ENCODE measurements at places on chromosomes 5 and 9.
A peak's percentile ranks its signal among the peaks of the same experiment; 100 is the strongest.

- no peak for DNase-seq
These were observed 134.7 kb downstream of the DPYSL3 start for GRCh38 chr5:147375151-147375550.

GRCh38 chr5:152542741-152543140 is 137.7 kb upstream of the NMUR2 start:
- no peak for DNase-seq

DNA sequence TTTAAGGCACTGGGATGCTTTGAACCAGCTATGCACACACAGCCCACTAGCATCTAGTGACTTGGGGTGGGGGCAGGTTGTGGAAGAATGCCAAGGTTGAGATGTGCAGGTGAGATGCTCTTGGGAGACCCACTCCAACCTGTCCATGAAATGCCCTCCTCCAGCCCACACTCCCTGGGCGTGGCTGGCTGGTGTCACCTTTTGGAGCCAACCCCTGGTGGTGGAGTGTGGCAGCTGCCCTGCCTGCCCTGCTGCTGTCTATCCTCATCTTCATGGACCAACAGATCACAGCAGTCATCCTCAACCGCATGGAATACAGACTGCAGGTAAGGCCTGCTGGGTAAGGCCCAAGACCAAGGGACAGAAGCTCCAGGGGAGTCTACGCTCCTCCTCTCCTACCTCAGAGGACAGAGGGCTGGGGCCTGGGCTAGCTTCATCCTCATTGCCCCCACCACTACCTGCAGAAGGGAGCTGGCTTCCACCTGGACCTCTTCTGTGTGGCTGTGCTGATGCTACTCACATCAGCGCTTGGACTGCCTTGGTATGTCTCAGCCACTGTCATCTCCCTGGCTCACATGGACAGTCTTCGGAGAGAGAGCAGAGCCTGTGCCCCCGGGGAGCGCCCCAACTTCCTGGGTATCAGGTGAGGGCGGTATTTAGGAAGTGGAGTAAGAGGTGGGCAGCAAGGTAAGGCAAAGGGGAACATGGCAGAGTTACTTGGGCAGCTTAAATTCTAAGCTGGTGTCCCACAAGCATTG is 7.4 kb downstream of the SLC4A9 start:
- no peak for DNase-seq

DNA sequence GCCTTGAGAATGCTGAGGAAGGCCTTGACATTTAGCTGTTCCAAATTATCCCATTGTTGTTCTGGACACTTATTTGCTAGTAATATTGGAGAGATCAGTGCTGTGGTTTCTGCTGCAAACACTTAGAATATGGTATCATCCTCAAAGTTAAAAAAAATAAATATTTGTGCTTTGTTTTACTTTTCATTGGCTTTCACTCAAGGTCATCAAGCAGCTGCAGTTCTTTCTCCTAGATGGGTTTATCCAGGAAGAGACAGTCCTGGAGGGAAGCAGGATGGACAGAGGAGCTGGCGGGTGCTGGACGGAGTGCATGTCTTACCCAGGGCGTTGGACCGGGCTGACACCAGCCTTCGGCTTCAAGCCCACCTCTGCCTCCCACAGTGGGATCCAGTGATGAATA is 193.6 kb downstream of the MTRR start:
- DNase-seq, result no peak

DNA sequence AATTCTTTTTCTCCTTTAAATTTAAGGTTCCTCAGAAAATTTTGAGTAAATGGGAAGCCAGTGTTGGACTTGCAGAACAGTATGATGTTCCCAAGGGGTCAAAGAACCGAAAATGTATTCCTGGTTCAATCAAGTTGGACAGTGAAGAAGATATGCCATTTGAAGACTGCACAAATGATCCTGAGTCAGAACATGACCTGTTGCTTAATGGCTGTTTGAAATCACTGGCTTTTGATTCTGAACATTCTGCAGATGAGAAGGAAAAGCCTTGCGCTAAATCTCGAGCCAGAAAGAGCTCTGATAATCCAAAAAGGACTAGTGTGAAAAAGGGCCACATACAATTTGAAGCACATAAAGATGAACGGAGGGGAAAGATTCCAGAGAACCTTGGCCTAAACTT is 76.0 kb downstream of the NSD1 start:
- no peak for DNase-seq

DNA sequence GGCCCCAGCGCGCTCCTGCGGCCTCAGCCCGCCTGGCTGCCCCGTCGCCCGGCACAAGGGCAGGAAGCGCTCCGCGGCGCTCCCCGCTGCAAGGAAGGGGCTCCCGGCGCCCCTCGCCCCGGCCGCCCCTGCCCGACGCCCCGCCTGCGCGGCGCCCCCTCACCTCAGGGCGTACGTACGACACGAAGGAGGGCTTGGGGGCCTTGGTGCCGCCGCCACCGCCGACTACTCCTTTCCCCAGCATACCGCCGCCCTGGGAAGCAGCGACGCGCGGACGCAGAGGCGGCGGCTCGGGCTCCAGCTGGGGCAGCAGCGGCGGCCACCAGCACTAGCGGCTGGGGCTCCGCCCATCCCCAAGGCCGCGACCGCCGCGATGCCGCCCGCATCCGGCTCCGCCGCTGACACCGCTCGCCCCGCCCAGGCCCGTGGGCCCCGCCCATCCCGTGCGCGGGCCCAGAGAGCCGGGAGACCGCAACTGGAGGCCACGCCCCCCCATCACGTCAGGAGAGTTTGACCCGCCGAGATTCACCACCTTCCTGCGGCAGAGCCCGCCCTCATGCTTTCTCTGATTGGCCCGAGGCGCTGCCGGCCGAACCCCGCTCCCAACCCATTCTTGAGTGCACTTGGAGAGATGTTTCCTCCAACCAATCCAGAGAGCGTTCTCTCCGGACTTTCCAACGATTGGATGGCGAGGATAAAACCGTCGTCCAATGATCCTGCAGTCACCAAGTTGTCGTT is at the start of gene MTMR12:
MTMR12 (minus strand) TSS at position 345 of the 738 bp plus-strand sequence; CDS start at position 244, 101 bp downstream.
- peak; percentile 99 for DNase-seq

DNA sequence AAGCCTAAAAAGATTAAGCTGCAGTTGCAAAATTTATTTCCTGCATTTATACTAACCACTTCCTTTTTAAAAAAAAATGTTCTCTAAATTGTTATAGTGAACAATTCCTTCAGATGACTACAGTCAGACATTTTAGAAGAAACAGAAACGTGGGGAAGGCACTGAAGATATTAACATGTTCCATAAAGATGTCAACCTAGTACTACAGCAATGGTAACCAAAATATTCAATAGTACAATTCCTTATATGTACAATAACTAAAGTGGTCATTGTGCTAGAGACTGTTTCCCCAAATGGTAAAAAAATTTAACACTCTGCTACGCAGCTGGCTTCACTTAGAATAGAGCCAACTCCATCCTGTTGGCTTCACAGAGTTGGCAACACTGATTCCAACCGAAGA is 97.7 kb downstream of the FNBP1 start:
- DNase-seq, result no peak

DNA sequence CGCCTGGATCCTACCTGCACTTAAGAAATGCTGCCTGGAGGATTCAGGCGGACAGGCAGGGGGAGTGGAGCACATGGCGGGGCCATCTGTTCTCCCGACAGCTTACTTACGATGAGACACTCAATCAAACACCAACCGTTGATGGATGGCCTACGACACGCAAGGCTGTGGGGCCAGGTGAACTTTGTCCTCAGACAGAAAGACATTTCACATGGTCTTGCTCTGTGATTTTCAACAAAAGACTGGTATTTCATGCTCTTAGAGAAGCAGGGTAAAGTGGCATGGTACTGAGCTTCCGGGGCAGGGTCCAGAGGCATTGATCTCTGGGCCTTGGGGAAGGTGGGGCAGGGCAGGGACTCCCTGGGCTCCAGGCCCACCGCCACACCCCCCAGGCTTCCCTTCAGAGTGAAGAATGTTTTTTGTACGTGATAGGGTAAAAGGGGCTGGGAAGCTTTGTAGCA is 9.1 kb upstream of the OLFM1 start:
- no peak for DNase-seq

- no peak for DNase-seq
These were observed 1.6 kb downstream of the CCL19 start for GRCh38 chr9:34689512-34689911.

GRCh38 chr9:23041466-23041865 is 594.8 kb downstream of the DMRTA1 start:
- no peak for DNase-seq

DNA sequence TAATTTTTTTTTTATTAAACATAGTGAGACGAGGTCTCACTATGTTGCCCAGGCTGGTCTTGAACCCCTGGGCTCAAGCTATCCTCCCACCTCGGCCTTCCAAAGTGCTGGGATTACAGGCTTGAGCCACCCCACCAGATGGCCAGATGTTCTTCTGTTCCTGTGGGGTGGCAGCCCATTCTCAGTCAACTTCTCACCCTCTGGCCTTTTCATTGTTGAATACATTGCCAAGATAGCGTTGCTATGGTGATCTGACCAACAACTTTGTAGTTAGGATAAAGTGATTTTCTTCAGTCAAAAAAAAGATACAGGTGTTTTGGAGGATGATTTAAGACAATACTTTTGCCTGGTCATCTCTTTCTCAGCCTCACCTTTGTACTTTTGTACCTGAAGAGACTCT is 109.1 kb downstream of the EGFLAM start:
- DNase-seq, result no peak

DNA sequence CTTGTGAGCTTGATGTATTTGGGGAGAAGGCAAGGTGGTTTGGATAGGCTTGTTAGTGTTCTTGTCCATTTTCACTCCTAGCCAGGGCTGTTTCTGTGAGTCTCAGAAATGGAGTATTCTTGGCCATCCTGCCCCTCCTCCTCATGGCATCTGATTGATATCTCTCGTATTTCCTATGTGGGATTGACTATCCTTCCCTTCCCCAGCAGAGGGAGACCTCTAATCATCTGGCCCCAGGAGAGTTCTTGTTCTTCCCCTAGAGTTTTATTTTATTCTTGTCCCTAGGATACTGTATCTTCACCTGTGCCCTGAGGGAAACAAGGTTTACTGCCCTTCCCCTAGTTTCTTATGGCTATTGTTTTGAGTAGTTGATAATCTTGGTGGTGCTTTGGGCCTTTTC is 114.4 kb downstream of the VPS13A start:
- no peak for DNase-seq

DNA sequence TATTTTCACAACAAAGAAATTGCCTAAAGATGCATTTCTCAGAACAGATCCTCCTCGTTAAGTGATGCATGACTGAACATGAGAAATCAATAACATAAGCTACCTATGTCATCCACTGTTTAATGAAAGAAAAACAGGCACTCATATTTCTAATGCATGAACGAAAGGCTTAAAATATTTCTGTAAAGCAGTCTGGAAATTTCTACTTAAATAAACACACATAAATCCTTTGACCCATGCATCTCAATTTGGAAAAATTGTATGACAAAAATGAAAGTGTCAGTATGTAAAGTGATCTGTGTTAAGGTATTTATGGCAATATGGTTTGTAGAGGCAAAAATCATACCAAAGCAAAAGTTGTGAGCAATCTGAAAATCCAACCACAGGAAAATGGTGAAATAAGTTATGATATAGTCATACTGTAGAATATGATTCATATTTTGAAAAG is 399.2 kb upstream of the GRAMD2B start:
- DNase-seq, result no peak

DNA sequence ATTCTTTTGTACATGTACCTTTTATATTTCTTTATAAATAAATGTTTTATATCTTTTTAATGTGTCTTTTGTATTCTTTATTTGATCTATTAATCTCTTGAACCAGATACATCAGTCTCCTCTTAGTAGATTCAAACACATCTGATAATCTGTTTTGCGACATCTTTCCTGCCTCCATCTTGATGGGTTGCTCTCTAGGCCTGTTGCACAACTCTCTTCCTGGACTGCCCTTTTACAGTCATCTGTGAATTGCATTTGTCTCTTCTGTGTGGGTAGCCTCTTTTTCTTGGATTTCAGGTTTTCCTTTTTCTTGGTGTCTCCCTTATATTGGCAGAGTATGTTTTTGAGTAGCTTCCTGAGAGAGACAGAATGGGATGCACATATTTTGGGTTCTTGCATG is 6.2 kb downstream of the ZFYVE16 start:
- DNase-seq, result no peak

GRCh38 chr5:60482301-60482700 is 217.7 kb downstream of the DEPDC1B start:
- DNase-seq, result no peak

GRCh38 chr9:93302586-93303257 is 118.8 kb downstream of the WNK2 start:
- no peak for DNase-seq

- no peak for DNase-seq
These were observed 203.7 kb downstream of the COMMD10 start for GRCh38 chr5:116288524-116288923.

DNA sequence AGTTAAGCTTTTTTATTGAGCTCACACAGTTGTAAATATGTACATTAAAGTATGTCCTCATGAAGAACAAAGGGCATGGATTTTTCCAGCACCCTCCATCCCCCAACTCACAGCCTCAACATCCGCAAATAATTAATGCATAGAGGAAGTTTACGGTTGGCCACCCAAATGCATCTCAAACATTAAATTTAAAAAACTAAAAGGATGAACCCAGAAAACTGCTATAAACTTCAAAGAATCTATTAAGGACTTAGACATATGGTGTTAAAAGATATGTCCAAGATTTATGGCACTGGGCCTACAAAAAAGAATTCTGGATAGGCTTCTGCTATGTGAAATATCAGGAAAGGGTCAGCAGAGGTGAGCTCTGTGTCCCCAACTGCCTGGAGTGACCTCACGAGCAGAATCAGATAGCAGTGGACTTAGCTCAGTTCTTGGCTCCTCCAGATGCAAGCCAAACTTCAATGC is 54.0 kb upstream of the TNC start:
- no peak for DNase-seq

- peak; percentile 100 for DNase-seq
These were observed 132.4 kb upstream of the OTULINL start for GRCh38 chr5:14449052-14449661.

DNA sequence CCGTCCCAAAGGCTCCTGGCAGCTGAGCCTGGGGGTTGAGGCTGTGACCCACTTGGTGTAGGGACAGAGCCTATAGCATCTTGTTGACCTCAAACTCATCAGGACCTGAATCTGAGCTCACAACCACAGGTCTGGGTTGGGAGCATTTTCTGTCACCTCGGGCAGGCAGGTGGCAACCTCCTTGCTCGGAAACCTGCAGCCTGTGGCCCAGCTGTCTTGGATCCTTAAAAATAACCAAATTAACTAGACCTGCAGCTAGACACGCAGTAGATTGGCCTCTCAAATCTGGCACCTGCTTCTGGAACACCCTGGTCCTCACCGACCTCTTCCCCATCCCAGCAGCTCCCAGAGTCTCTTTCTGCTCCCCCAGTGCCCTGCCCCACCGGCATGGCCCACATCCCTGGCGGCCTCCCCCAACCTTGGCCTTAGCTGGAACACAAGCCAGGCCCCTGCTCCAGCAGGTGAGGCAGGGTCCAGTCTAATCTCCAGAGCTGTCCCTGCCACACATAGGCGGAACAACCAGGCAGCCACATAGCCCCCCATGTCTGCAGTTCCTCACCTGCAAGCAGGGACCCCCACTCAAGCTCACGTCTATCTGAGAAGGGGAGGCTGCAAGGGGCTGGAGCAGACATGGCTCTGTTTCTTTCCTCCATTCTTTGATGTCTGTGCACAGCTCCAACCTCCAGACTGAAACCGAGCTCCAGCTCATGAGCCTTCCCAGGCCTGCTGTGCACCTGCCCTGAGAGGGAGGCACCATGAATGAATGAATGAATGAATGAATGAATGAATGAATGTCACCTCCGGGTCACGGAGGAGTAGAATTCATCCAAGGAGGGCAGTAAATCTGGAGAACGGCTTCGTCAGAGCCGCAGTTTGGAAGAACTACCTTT is 28.3 kb downstream of the PAEP start:
- no peak for DNase-seq

Measured in RCC 7860 (cell line).